ENCODE measurements at places on chromosomes 11 and 22.

- DNase-seq: no peak
Observed at GRCh38 chr11:34104680-34105078, 750 bp upstream of the NAT10 start.

- DNase-seq: no peak
Observed at GRCh38 chr22:46450931-46451561, 86.4 kb downstream of the CELSR1 start.

DNA sequence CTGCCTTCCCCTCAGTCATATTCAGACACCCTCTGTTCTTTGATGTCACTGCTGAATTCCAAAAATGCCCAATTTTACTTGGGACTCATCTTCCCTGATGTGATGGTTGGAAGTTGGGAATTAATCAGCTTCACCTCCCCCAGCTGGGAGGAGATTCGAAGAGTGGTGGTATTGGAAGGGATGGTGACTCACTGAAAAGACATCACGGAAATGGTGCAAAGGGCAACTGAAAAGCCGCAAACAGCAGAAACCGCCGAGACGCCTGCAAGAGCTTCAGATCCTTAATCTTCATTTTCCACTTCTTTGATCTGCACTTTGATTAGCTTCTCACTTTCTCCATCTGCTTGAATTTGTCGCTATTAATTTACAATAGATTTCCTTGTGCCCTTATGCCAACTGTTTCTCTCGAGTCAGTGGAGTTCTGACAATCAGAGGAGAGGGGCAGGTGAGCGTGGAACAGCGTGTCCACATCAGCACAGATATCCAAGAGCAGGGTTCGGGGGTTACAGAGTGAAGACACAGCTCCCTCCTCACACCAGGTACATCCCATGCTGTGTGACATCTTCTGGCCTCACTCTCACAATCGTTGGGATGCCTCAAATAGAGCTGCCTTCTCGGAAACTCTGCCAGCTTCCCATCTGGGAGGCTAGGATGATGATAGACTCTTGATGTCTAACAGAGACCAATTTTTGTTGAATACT is 325.4 kb downstream of the BRD1 start:
- no peak for DNase-seq

DNA sequence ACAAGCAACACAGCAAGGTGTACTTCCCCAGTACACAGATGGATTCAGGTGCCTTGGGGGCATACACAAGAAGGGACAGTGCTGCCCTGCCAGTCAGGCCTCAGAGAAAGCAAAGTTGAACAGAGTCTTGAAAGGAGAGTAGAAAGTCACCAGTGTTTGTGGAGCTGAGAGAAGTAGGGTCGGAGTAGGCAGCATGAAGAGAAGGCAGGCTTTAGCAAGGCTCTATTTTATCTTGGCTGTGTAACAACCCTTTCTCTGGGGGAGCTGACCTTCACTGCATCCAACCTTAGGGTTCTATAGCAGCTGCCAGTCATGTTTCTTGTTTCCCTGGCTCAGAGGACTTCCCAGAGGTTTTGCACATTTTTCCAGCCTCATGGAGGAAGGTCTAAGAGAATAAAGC is 77.4 kb upstream of the BLID start:
- no peak for DNase-seq

DNA sequence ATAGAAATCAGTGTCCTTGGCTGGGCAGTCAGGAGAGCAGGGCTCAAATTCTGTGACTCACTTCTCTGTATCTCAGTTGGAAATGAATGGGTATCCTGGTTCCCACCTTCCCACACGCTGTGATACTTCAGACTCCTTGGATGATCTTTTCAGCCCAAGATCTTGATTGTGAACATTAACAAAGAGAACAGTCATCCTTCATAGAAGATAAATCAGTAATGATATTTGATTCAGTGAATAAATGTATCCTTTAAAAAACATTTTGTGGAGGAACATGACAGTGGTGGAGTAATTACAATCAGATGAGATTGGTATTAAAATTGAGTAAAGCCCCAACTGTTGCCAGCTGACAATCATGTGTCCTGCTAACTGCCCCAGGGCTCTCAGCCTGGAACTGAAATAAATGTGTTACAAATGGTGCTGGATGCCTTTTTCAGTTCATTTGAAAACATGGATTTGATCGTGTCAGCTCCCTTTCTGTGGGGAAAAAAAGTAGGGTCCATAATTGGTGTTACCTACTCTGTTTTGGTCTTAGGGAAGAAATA is 72.9 kb upstream of the OR5AN1 start:
- no peak for DNase-seq

DNA sequence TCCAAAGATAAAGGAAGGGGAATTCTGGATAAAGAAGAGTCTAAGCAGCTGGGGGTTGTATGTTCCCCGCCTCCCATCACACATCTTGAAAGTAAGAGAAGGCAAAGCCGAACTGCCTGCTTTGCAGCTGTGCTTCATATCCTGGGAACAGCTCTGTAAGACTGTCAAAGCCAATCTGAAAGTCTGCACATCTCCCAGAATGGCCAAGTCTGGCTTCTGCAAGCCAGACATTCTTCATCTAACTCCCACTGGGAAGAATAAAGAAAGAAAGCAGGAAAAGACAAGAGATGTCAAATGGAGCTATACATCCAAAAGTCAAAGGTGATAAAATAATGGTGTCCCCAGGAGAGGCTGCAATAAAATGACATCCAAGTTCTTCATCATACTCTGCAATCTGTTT is 15.4 kb downstream of the MORC2 start:
- DNase-seq: no peak

- DNase-seq: no peak
Observed at GRCh38 chr11:9646324-9646723, 17.6 kb upstream of the SWAP70 start.

DNA sequence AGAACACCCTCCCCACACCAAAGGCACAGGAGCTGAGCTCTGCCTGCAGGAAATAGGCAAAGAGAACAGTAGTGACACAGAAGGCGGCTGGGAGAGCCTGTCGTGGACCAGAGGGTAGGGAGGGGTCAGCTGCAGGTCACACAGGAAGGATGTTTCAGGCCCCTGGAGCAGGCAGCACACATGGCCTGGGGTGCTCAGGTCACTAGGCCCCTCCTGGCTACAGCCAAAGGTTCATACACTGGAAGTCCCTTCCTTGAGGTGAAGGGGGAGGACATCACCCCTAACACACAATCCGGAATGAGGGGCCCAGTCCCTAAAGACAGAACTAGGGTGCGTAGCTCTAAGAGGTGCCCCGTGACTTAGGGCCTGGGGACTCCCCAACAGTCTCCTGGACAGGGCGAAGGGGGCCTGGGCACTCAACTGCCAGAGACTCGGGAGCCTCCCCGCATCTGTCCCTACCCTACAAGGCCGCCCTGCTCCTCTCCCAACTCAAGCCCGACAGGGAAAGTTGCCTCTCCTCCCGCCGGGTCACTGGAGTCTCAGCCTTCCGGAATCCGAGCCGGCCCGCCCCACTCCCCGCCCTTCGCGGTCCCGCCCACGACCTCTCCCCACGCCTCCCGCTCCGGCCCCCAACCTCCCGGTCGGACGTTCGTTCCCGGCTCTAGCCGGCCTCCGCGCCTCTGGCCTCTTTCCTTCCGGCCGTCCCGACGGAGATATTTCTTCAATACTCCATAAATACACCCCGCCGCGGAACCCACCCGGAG is at the start of gene CYB5R2:
Gene CYB5R2 (minus strand): TSS at position 541 of the 764 bp plus-strand sequence. CDS start 675 bp downstream, outside the sequence.
- DNase-seq: no peak

GRCh38 chr11:86949995-86950660 is 5.1 kb downstream of the FZD4 start:
- DNase-seq: no peak

DNA sequence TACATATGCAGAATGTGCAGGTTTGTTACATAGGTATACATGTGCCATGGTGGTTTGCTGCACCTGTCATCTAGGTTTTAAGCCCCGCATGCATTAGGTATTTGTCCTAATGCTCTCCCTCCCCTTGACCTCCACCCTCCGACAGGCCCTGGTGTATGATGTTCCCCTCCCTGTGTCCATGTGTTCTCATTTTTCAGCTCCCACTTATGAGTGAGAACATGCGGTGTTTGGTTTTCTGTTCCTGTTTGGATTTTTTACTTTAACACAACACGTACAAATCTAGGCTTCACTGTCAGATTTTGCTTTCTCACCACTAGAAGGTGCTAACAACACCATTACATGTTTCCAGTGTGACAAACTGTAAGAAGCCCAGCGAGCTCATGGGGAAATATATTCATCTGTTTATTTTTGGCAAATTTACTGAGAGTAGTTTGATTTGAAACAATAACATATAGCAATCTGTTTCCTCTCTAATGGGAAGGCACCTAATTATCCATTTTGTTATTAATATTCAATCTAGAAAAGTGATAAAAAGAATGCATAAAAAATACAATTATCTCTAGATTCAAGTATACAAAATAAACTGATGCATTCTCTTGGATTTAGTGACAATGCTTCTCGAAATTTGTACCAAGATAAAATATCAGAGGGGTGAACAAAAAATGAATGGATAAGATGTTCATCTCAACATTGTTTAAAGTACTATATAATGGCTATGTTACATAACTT is 23.2 kb upstream of the BIRC3 start:
- no peak for DNase-seq

DNA sequence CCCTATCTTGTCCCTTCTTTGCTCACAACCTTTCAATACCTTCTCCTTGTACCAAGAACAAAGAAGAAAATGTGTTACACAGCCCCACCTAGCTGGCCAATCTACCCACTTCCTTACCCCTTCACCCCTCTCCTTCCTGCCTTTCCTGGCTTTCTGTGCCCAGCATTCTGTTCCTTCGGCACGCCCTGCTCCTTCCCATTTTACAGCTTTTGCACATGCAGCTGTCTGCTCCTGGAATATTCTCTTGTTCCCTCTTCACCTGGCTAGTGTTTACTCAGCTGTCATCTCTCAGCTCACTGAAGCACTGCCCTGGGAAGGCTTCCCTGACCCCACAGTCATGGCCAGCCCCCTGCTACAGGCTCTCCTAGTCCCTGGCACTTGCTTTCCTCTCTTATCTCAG is 30.7 kb downstream of the SERPINH1 start:
- DNase-seq: no peak

GRCh38 chr11:63683133-63683991 is 2.1 kb downstream of the RTN3 start:
- no peak for DNase-seq

DNA sequence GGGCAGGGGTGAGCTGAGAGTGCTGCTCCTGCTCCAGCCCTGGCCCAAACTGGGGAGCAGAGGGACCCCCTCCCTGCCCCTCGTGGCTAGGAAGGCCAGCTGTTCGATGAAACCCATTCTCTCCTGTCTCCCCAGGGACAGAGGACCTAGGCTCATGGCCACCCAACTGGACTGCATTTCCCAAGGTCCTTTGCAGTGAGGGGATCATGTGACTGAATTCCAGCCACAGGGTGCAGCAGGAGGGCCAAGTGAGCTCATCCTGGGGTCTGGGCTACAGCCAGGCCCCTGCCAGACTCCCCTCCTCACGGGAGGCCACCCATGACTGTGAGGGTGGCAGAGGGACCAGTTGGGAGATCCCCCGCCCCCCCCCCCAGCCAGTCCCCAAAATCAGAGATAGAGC is 777.6 kb downstream of the TBC1D22A start:
- DNase-seq: no peak

GRCh38 chr22:37544955-37545702 is 15.2 kb upstream of the CDC42EP1 start:
- no peak for DNase-seq

- DNase-seq: no peak
Observed at GRCh38 chr22:44795701-44796630, 43.6 kb downstream of the ARHGAP8 start.

DNA sequence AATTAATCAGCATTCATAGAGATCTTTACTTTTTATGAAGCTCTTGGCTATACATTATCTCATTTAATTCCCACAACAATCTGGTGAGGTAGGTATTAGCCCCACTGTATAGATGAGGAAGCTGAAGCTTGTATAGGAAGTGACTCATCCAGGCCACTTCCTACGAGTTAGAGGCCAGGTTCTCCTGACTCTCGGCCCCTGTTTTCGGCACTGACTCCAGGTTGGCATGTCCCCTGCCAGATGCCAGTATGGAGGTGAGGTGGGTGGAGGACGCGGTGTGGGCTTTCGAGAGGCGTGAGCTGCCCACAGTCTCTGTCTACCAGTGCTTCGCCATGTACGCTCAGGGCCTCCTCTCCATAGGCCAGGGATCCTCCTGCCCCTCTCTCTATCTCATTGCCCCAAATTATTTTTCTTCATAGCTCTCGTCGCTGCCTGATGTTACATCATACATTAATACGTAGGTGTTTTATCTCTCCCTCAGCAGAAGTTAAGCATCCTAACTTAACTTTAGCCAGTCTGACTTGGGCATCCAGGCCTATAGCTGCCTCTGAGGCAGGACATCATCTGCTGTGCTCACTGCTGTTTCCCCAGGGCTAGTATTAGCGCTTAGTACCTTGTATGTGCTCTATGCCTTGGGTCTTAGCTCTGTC is 9.0 kb downstream of the DGAT2 start:
- no peak for DNase-seq

DNA sequence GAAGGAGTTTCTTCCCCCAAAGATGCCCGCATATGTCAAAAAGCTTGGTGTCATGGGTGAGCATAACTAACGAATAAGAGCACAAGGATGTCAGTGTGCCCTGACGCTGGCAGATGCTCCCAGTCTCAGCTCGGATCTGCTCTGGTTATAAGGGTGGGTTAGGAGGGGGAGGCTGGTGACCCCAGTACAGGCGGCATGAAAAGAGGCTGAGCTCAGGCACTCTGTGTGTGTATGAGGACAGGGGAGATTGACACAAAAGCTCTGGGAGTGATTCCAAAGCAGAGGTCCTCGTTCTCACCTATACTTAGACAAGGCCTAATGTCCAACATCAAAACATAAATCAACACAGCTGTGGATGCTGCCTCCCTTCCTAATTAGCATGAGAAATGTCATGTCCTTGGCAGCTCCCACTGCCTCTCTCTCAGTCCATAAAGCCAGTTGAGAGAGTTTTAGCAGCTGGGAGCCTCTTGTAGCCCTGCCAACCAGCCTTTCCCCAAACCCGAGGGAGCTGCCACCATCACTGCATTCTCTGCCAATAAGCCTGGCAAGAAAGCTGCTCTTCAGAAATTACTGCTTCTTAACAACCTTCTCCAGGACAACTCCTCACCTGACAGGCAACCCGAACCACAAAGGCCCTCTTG is 59.8 kb downstream of the SC5D start:
- no peak for DNase-seq

All from activated naive CD4-positive, alpha-beta T cell (primary cell).